WERI-Rb-1 (cell line): ENCODE measurements at places on chromosomes 12 and 14.
A peak's percentile ranks its signal among the peaks of the same experiment; 100 is the strongest.

DNA sequence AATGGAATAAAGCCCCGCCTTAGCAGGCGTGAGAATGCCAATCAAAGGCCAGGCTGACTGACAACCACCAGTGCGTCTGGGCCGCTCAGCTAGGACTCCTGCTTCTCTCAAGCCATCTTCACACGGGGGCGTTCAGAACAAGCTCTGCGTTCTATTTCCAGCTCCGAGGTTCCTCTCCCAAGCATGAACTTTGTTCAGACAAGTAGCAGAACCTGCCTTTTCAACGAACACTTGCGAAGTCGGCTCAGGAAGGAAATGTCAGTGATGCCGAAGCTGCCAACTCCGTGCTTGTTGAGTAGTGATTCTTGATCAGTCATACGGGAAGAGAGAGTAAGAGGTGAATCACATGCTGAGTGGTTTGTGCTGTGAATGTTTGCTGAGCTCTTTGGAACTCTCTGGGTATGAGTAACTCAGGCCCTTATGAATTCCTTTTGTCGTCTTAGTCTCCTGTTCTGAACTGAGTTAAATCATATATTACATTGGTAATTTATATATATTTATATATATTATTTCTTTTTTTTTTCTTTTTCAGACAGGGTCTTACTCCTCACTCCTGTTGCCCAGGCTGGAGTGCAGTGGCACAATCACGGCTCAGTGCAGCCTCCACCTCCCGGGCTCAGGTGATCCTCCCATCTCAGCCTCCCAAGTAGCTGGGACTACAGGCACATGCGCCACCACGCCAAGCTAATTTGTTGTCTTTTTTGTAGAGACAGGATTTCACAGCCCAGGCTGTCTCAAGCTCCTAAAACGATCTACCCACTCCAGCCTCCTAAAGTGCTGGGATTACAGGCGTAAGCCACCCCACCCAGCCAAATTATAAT is 29.4 kb upstream of the BCL7A start:
- no peak for DNase-seq

GRCh38 chr12:116397148-116397547 is 119.7 kb upstream of the MED13L start:
- no peak for DNase-seq

- DNase-seq = peak; percentile 11
These were observed 444 bp downstream of the DRAM1 start for GRCh38 chr12:101877806-101878242.

DNA sequence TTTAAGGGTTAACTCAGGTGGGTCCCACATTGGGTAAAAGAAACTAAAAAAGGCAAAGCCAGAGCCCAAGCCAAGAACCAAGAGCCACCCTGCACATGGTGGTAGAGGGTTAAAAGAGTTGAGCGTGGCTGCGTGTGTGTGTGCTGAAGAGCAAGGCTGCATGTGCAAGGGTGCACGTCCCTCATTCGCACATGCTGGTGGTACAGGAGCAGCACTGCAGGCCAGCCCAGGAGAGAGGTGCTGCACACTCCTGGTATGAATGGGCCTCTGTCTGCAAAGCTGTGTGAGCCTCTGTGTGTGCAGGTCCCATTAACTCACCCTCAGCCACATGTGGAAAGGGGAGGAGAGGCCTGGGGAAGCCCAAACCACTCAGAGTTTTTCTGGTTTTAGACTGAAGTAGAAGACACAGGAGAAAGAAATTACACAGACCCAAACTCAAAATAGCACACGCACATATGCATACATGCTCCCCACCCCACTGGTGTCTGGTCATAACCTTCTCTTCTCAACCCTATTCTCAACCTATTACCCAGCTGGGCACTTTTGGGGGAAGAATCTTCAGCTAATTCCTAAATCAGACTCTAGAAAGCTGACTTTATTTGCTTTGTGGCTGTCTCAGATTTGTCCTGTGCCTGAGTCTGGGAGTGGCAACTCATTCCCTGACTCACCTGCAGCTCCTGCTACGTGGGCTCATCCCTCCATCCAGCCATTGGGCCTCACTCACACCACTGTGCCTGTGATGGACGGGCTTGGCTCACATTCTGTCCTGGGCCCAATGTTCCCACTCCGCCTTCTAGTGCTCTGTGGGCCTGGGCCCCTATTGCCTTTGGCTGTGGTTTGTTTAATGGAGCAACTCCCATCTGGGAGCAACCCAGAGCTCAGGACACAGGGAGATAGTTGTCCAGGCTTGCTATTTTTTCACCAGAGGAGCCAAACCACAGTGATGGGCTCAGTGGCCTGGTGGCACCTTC is 30.8 kb upstream of the COL2A1 start:
- no peak for DNase-seq

GRCh38 chr12:52189376-52190174 is 2.2 kb downstream of the KRT80 start:
- DNase-seq = no peak

GRCh38 chr12:125530876-125531275 is 465.6 kb downstream of the AACS start:
- no peak for DNase-seq

DNA sequence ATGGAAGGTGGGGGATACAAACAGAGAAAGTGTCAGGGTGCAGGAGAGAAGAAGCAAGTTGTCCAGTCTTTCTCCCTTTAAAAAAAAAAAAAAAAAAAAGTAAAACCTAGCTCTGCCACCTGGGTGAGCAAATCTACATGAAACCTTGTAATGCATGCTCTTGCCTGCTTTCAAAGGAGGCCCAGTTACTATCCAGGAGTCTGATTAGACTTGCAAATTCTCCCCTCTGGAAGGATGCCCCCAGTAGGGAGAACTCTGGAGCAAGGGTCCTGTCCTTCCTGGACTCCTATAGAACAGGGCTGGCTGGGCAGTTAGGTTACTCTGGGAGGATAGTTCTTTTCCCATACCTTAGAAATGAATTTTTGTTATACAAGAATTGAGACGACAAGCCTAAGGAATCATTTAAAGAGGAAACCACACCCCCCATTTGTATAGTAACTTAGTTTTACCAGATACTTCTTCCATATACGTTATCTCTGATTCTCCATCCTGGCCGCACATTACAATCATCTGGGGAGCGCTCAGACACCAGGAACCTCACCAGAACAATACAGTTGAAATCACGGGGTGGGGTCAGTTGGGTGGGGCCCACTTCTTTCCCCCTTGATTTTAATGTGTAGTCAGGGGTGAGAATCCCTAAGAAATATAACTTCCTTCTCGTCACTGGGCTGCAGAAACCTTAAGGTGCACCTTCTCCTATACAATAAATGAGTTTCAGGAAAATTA is 30.5 kb downstream of the RAB35 start:
- DNase-seq = no peak

- no peak for DNase-seq
These were observed 31.5 kb upstream of the GTF2A1 start for GRCh38 chr14:81252278-81252677.

DNA sequence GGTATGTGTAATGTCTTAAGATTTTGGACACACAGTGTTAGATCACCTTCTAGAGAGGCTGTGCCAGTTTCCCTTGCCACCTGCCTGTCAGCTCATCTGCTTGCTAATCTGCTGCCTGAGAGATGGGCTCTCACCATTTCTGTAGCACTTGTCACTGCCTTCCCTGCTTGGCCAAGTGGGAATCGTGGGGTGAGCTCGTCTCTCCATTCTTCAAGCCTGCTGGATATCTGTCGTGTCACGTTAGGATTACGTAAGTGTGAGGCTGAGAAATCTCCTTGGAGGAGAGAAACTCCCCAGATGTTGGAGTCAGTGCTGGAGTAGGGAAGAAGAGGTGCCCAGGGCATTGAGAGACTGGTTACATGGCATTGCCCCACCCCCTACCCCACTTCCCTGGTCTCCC is 8.6 kb upstream of the RPH3A start:
- DNase-seq = no peak

- DNase-seq = peak; percentile 75
These were observed at the start of gene TBC1D30 for GRCh38 chr12:64824500-64825142. TBC1D30 (plus strand) TSS chr12:64824647; CDS start chr12:64824880, 233 bp downstream.

DNA sequence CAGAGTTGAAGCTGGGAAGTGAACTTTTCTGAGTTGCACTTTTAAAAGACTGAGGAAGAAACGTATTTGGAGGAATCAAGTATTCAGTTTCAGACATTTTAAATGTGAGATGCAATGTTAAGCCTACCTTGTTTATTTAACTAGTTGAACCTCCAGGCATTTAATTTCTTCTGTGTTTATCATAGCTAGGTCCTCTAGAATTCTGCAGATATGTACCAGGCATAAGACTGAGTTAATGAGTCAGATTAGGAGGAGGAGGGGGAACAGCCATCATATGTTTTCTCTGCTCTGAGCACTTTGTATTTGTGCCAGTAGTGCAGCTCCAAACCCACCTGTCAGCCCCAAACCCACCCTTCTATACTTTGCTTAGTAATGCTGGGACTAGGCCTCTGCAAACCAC is 16.4 kb upstream of the SAMD4A start:
- DNase-seq = no peak

GRCh38 chr12:5309654-5310053 is 122.3 kb upstream of the NTF3 start:
- no peak for DNase-seq

DNA sequence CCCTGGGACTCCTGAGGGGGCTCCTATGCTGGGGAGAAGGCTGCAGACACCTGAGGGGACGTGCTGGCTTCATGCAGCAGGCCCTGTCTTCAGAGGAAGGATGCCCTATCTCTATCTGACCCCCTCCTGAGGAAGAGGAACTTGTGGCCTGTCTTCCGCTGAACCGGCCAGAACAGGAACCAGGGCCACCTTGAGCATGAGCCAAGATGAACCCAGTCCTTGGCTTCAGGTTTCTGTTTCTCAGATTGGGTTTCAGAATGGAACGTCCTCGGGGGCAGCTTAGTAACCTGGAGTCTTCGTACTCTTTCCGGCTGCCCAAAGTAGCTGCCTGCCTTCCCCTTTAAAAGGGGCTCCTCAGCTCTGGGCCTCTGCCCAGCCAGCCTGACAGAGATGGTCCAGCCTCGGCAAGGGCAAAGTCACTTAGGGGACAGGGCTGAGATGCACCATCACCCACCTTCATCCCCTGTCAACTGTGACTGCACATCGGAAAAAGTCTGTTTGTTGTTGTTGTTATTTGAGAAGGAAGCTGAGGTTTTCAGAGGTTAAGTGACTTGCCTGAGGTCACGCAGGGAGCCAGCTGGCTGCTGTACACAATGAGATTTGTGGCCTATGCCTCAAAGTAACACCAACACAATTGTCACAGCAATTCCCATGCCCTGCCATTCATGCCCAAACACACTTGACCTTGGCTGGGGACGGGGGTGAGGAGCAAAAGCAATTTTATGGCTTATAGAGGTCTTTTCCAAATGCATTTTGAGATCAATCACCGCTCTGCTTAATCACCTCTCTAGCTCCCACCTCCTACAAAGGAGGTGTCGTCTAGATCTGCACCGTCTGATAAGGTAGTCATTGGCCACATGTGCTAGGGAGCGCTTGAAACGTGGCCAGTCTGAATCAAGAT is 13.4 kb downstream of the ASB2 start:
- no peak for DNase-seq

GRCh38 chr12:45669792-45670191 is 59.7 kb upstream of the ARID2 start:
- DNase-seq = no peak

GRCh38 chr12:32357601-32358249 is 41.6 kb upstream of the FGD4 start:
- no peak for DNase-seq

- DNase-seq = peak; percentile 23
These were observed 685 bp downstream of the GRIN2B start for GRCh38 chr12:13980538-13981295.

DNA sequence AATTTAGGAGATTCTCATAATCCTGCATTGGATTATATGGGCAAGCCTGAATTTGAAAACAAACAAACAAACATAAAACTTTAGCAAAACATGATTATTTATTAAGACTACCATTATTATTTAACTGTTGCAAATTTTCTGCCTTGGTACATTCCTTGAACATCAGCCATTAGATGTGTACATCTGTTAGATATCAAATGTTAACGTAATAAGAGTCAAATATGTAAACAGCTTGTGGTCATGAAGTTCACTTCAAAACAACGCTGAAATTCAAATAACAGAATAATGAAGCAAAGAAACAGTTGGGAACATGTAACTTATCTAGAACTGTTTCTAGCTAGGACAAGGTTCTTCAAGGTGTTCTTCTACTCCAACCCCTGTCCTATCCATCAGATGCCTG is 14.3 kb upstream of the TMX1 start:
- DNase-seq = no peak

DNA sequence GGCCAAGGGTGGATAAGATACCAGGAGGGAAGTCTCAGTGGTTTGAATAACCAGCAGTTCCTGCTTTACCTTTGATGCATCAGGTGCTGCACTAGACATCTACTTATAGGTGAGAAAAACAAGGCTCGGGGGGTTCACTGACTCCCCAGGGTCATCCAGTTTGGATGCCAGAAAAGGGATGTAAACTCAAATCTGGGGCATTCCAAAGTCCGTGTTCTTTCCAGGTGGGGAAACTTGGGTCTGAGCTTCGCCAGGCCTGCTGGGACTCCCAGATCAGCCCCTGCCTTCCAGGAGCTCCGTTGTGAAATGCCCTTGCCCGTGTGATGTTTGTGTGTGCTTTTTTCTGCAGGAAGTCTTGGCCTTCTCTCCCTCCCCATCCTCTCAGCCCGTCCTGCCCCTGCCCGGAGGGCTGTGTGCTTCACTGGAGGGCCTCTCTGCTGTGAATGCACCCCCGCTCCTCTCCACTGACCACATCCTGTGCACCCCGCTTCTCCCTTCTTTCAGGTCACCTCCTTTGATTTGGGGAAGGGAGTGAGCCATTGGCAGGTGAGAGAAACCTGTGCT is 42.1 kb downstream of the TSPAN9 start:
- DNase-seq = no peak

- DNase-seq = no peak
These were observed 349.6 kb upstream of the CLEC14A start for GRCh38 chr14:38605193-38606114.

- no peak for DNase-seq
These were observed 1.0 kb downstream of the BLTP3B start for GRCh38 chr12:100141666-100141997.

DNA sequence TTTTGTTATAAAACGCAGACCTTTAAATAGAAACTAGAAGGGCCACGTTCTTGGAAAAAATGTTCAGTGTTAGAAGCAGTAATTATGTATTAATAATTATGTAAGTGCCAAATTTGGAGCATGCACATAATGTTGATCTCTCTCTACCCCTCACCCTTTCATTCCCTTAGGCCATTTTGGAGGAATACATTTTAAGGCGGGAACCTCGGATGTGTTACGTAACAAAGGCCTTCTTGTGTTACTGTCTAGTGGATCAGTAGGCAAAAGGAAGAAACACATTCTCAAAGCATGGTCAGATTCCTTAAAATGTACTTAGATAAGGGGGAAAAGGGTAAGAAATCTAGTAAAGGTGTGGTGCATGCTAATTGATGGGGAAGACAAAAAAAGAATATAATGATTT is 52.7 kb downstream of the RASSF3 start:
- DNase-seq = no peak

DNA sequence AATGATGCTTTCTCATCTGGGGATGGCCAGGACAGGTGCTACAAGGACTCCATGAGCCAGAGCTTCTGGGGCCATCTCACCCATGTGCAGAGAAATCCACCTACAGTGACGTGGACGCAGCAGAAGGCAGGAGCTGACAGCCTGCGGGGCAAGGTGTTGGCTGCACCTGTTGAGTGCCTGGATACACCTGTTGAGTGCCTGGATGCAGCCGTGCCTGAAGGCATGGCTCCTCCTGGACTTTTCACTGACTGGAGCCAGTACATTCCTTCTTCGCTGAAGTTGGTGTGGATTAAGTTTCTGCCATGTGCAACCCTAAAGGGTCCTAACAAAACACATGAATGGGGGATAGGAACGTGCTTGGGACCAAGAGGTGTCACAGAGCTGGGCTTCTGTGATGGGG is 7.4 kb upstream of the DIO3 start:
- DNase-seq = no peak

GRCh38 chr12:19215115-19215514 is 85.6 kb downstream of the PLEKHA5 start:
- no peak for DNase-seq
